ENCODE measurements at places on chromosomes 3 and 15.

GRCh38 chr15:40355976-40356585 lies 1.9 kb upstream of the DISP2 start:
- no peak for DNase-seq

GRCh38 chr3:65173841-65174240 lies 486.0 kb upstream of the ADAMTS9 start:
- DNase-seq: no peak

- DNase-seq: no peak
Measured at GRCh38 chr3:109882144-109882543, 544.8 kb upstream of the DPPA4 start.

- DNase-seq: no peak
Measured at GRCh38 chr3:119295816-119296726, 1.9 kb downstream of the ARHGAP31 start.

DNA sequence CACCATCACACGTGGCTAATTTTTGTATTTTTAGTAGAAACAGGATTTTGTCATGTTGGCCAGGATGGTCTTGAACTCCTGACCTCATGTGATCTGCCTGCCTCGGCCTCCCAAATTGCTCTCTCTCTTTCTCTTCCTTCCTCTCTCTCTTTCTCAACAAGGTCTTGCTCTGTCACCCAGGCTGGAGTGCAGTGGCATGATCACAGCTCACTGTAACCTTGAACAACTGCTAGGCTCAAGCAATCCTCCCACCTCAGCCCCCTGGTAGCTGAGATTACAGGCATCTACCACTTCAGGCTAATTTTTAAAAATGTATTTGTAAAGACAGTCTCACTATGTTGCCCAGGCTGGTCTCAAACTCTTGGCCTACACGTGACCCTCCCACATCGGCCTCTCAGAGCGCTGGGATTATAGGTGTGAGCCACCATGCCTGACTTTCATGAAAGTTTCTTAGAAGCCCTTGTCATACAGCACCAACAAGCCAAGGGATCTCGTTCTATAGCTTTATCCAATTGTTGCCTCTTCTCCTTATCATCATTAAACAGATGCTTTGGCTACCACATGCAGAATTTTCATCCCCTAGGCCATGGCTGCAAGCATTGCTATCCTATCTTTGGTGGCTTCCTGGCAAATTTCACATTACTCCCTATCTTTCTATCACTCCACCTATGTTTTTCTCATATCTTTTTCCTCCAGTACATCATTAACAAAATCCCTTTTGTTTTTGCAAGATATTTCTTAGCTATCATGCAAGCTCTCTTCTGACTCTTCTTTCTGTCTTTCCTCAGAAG lies 5.7 kb downstream of the CCDC32 start:
- no peak for DNase-seq

DNA sequence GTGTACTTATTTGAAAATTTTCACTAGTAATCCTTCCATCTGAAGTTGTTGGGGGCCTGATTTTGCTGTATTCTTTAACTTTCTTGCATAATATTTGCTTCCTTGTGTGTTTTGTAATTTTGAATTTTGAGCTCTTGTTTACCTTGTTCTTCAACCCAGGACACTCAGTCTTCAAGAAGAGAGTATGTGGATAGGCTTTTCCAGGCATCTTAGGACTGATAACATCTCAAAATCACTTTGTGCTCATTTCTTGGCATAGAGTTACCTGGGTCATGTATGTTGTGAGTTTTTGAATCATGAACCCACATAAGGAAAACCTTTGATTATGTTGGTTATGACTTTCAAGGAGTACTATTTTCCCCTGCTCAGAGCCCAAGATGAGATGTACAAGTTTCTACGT lies 13.4 kb downstream of the BTD start:
- DNase-seq: no peak

GRCh38 chr3:162224746-162225145 lies 728.1 kb downstream of the OTOL1 start:
- DNase-seq: no peak

- no peak for DNase-seq
Measured at GRCh38 chr3:196654735-196655090, 15.2 kb downstream of the NRROS start.

DNA sequence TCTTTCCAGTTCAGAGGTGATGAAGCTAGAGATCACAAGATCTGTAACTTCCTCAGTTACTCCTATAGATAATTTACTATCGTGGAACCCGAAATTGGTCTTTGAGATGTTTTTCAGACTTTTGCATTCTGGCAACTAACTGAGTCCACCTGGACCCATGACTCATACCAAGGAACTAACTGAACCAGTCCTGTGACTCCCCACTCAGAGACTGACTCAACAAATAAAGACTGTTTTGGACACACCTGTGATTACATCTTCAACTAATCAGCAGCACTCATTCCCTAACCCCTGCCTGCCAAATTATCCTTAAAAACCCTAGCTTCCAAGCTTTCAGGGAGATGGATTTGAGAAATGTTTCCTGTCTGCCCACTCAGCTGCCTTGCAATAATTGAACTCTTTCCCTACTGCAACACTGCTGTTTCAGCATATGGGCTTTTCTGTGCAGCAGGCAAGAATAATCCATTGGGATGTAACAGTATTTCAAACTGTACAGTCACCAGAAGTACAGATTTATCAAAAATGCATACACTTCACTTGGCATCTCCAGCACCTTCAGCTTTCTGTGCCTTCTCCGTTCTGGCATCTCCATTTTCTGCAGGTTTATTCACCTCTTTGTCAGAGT lies 57.7 kb downstream of the GATM start:
- no peak for DNase-seq

GRCh38 chr15:40470423-40471104 lies at the start of gene CHST14:
TSS of gene CHST14 (plus strand) at chr15:40470984. CDS start at chr15:40471214, 230 bp downstream.
- peak; percentile 64 for DNase-seq

DNA sequence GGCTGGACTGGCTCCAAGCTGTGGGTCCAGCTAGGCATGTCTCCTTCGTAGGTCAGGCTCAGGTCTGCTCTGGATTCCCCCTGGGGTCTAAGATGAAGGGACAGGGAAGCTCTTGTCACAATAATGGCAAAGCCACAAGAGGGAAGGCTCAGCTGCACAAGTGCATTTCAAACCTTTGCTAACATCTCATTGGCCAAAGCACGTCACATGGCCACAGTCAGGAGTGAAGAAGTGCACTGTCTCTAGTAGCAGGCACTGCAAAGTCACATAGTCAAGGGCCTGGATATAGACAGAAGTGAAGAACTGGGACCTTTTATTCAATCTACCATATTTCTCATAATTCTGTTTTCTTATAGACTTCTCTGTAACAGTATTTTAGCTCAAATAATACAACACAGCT lies 20.1 kb downstream of the DLEC1 start:
- DNase-seq: no peak

DNA sequence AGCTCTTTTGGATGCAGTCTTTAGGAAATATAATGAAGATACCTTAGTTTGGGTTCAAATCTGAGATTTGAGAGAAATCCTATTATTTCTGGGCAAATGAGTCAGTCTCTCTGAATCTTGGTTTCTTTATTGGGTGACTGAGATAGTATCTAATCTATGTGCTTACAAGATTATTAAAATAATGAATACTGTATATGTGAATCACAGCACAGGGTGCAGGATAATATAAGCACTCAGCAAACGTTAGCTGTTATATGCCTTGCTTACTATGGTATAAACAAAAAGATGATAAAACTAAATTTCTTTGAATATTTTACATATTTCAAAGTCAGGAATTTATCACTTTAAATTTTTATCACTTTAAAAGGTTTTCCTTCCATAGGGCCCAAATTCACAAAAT lies 29.6 kb downstream of the FGF7 start:
- DNase-seq: no peak

- DNase-seq: no peak
Measured at GRCh38 chr3:55477306-55478303, 9.5 kb downstream of the WNT5A start.

GRCh38 chr15:80288131-80288530 lies 36.1 kb upstream of the CTXND1 start:
- DNase-seq: no peak

DNA sequence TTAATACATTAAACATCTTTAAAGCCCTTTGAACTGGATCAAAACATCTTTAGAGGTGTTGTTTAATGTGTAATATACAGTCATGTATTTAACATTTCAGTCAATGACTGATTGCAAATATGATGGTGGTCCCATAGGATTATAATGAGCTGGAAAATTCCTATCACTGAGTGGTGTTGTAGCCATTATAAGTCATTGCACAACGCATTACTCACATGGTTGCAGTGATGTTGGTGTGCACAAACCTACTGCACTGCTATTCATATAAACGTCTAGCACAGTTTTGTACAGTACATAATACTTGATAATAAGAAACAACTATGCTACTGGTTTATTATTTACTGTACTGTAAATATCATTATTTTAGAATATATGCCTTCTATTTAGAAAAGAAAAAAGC lies 75.6 kb downstream of the DTWD1 start:
- no peak for DNase-seq

GRCh38 chr3:72816862-72817355 lies 31.3 kb downstream of the SHQ1 start:
- no peak for DNase-seq

GRCh38 chr3:25283613-25284012 lies 144.4 kb upstream of the RARB start:
- DNase-seq: no peak

- no peak for DNase-seq
Measured at GRCh38 chr3:196962930-196963630, 5.6 kb downstream of the PIGZ start.

DNA sequence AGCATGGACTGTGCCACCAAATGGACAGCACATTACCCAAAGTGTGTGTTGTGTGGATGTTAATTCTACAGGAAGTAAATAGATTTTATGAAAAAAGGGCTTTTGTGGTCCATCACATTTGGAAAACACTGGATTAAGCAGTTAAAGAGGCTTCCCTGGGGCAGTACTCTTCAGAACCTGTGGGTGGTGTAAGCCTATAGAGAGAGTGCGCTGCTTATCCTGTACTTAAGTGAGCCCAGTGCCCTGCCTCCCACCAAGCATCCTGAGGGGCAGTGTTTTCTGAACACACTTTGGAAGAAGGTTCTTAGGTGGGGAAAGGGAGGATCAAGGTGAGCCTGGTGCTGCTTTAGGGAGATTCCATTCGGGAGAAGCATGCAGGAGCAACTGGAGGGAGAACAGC lies 10.9 kb downstream of the TTLL3 start:
- DNase-seq: no peak

GRCh38 chr15:81334768-81335435 lies 11.0 kb upstream of the STARD5 start:
- DNase-seq: no peak

GRCh38 chr15:52255008-52255407 lies 40.6 kb downstream of the MYO5C start:
- no peak for DNase-seq

DNA sequence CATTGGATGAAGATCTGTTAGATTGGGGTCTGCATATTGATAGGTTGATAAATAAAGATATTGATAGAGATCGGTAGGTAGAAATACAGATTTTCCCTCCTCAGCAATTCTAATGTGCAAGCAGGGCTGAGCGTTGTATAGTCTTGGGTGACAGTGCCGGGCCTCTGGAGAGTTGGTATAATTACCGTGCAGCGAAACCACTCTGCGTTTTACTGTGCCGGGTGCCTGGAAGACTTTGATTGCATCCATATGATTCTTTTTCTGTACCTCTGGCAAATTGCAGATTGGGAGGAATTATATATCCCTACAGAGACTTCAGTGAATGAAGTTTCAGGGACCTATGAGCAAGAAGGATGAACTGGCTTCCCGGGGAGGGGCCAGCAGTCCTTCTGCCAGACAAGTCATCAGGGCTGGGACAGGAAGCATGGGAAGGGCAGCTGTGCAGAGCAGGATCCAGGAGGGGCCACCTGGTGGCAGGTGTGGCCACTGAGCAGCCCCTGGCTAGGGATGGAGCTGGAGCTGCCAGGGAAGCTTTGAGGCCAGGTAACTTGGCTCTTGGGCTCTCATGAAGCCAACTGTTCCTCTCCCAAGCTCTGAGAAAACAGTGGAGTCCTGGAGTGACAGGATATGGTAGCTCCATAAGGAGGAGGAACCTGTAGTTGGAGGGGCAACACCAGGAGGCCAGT lies 132.5 kb downstream of the APBA2 start:
- DNase-seq: no peak

DNA sequence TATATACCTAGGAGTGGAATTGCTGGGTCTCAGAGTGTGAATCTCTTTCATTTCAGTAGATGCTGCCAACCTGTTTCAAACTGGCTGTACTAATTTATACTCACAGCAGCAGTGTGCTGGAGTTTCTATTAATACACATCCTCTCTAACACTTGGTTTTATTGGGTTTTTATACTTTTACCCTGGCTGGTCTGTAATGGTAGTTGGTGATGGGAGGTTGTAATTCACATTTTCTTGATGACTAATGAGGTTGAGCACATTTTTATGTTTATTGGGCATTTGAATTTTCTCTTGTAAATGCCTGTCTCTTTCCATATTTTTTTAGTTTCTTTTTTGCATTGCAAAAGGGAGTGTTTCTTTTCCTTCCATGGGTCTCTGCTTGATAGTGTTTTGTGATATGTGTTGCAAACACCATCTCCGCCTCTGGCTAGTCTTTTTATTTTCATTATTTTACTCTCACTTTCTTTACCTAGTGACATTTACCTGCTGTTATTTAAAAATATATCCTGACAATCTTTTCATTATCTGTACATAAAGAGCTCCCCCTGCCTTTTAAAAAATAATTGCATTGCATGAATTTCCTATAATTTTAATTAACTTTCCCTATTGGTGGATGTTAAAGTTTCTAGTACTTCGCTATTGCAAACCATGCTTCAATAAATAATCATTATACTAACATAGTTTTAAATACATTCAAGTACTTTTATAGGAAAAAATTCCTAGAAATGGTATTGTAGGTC lies 49.0 kb upstream of the GCNT3 start:
- DNase-seq: no peak

DNA sequence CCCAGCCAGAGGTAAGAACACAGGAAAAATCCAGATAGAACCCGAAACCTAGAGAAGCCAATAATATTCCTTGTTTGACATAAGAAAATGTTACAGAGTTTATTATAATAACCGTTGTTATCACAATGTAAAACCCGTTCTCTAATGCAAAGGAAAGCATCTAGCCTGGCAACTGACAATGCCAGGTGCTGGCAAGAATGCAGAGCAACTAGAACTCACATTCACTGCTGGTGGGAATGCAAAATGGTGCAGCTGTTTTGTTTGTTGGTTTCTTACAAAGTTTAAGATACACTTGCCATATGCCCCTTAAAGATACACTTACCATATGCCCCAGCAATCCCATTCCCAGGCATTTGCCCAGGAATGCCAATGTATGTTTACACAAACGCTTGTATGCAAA lies 23.4 kb downstream of the VPS39 start:
- DNase-seq: no peak

DNA sequence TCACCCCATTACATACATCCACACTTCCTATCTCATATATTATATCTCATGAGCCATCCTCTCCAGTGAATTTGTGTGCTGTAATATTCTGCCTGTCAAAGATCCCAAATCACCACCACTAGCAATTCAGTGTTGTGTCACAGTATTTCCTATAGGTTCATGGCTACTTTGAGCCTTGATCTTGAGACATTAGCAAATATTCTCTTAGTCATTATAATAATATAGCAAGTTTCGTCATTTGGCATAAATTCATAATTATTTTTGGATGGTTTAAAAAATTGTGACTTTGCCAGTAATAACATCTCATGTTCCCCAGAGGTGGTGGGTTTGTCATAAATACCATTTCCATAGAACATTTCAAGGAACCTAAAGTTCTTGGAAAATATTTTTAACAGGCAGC lies 47.7 kb downstream of the CMSS1 start:
- no peak for DNase-seq

GRCh38 chr15:84949043-84949442 lies 32.6 kb upstream of the PDE8A start:
- DNase-seq: no peak

- no peak for DNase-seq
Measured at GRCh38 chr3:89622063-89622700, 514.8 kb downstream of the EPHA3 start.
